ENCODE measurements at places on chromosomes 11 and 22.
A peak's percentile ranks its signal among the peaks of the same experiment; 100 is the strongest.

GRCh38 chr11:22798901-22799300 is 30.7 kb downstream of the SVIP start:
- peaks cover 5% of the 10 kb centered on the region for H3K27me3 ChIP-seq
- H3K4me3 ChIP-seq: no peak overlapping the region
- no peak overlapping the region for H3K27ac ChIP-seq
- DNase-seq: no peak

GRCh38 chr11:42410251-42410955 is 901.4 kb upstream of the API5 start:
- no peak overlapping the region for H3K4me3 ChIP-seq
- no peaks in the 10 kb centered on the region for H3K36me3 ChIP-seq
- H3K27me3 ChIP-seq: no peaks in the 10 kb centered on the region

DNA sequence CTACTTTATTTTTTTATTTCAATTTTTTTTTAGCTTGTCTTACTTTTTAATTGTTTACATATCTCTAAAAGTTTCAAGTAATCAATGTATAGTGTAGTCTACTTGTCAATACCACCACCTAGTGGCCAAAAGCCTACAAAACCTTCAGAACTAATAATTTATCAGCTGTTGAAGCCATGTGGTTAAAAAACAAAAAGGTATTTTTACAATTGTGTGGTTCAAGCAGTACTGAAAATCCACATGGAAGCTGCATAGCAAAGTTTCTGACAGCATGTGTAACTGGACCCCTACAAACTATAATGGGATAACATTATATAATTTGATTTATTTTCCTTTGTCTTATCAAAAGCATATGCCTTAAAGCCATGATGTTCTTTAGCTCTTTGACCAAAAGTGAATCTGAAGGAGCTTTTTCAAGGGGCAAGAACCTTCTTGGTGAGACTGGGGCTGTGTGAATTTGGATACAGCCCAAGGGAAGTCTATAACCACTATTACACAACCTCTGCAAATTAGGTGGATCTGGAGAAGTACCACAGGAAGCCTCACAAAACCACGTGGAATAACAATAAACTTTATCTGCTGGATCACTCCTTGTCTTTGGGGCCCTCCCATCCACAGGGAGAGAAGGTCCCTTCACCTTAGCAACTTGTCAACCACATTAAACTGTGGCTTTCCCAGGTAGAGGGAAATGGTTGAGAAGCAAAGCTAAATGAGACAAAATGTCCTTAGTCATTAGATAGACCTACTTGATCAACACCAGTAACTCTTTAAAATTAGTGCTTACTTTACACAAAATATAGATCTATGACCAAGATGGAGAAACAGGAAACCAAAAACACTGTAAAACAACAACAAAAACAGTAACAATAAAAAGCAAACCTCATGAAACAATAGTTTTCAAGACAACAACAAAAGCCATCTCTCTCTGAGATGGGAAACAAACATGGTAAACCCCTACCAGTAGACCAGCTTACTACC is 9.9 kb downstream of the NARS2 start:
- peaks cover 18% of the 10 kb centered on the region for H3K36me3 ChIP-seq
- H3K4me1 ChIP-seq: peaks cover 38% of the 10 kb centered on the region

- no peak overlapping the region for H3K4me3 ChIP-seq
- DNase-seq: no peak
- H3K27ac ChIP-seq: no peak overlapping the region
Measured at GRCh38 chr11:68835328-68835727, 6.4 kb downstream of the CPT1A start.

GRCh38 chr11:37978647-37979046 is 1380.6 kb upstream of the RAG2 start:
- H3K36me3 ChIP-seq: no peaks in the 10 kb centered on the region
- no peaks in the 10 kb centered on the region for H3K4me1 ChIP-seq
- no peak overlapping the region for H3K4me3 ChIP-seq
- no peak for DNase-seq

DNA sequence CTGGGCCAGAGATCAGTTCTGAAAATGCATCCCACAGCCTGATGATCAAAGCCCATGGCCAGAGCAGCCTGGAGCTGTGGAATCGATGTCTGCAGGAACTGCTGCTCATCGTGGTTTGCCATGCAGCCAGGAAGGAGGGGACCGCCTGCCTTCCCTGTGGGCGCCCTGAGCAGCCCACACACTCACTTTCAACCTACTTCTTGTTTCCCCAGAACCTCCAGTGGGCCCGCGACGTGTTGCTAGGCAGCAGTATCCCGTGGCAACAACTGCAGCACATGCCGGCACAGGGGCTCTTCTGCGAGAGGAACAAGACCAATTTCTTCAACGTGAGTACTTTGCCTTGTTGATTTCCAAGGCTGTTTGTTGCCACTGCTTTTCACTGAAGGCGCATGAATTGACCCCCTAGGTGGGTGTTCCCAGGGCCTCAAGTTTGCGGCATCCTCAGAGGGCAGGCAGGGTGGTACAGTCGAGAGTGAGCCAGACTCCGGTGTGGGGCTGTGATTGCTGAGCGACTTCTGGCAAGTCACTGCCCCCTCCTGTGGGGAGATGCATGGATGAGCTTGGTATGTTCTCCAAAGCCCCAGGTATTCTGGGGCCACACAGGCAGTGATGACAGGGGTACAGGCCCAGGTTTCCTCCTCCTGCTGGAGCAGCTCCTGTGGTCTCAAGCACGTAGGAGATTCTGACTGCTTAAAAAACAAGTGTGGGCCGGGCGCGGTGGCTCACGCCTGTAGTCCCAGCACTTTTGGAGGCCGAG is 47.0 kb upstream of the SUSD2 start:
- H3K27ac ChIP-seq: peak overlapping the region; percentile 26
- no peak overlapping the region for H3K4me3 ChIP-seq
- peaks cover 14% of the 10 kb centered on the region for H3K4me1 ChIP-seq
- no peaks in the 10 kb centered on the region for H3K27me3 ChIP-seq
- peaks cover 23% of the 10 kb centered on the region for H3K36me3 ChIP-seq

- no peaks in the 10 kb centered on the region for H3K36me3 ChIP-seq
- H3K4me3 ChIP-seq: no peak overlapping the region
- H3K27me3 ChIP-seq: no peaks in the 10 kb centered on the region
- no peaks in the 10 kb centered on the region for H3K4me1 ChIP-seq
Measured at GRCh38 chr11:94603587-94603986, 36.4 kb downstream of the PIWIL4 start.

DNA sequence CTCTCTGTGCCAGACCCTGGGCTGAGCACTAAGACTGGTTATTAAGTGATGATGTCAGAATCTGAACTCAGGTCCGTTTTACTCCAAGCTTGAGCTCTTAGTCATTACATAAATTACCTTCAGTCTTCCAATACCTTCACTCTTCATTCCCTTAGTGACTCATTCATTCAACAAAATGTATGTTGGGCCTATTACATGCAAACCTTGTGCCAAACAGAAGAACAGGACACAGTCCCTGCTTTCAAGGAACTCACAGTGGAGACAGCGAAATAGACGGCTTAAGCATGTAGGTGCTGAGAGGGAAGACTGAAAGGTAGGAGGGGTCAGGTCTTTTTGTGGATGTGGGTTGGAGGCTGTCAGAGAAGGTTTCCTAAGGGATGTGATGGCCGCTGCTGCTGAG is 3.3 kb downstream of the KCTD14 start:
- peaks cover 3% of the 10 kb centered on the region for H3K4me1 ChIP-seq
- no peak for DNase-seq
- no peak overlapping the region for H3K4me3 ChIP-seq
- H3K27me3 ChIP-seq: peaks cover 21% of the 10 kb centered on the region
- peaks cover 1% of the 10 kb centered on the region for H3K36me3 ChIP-seq

GRCh38 chr11:59962107-59962482 is 1.7 kb upstream of the OOSP4A start:
- no peak for DNase-seq
- no peak overlapping the region for H3K27ac ChIP-seq
- no peak overlapping the region for H3K4me3 ChIP-seq
- no peaks in the 10 kb centered on the region for H3K4me1 ChIP-seq
- peaks cover 1% of the 10 kb centered on the region for H3K27me3 ChIP-seq

DNA sequence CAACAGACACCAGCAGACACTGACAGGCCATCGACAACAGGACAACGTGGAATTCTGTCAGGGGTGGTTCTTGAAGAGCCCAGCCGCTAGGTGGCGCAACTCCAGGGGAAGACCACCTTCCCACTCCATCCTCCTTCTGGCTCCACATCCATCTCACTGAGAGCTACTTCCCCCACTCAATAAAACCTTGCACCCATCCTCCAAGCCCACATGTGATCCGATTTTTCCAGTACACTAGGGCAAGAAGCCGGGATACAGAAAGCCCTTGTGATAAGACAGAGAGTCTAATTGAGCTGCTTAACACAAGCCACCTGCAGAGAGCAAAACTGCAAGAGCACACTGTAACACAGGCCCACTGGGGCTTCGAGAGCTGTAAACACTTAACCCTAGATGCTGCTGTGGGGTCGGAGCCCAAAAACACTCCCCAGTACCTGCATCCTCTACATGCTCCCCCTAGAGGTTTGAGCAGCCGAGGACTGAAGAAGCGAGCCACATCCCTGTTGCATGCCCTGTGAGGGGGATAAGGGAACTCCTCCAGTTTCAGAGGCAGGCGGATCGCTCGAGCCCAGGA is 11.5 kb upstream of the RAB39A start:
- H3K27me3 ChIP-seq: peaks cover 2% of the 10 kb centered on the region
- H3K27ac ChIP-seq: no peak overlapping the region
- no peaks in the 10 kb centered on the region for H3K36me3 ChIP-seq
- peak; percentile 42 for DNase-seq
- H3K4me1 ChIP-seq: peaks cover 4% of the 10 kb centered on the region

- H3K4me1 ChIP-seq: peaks cover 2% of the 10 kb centered on the region
- no peaks in the 10 kb centered on the region for H3K27me3 ChIP-seq
- no peak for DNase-seq
Measured at GRCh38 chr11:124633355-124633754, 10.7 kb downstream of the TBRG1 start.

- no peak for DNase-seq
- peak overlapping the region; percentile 98 for H3K4me3 ChIP-seq
- no peaks in the 10 kb centered on the region for H3K27me3 ChIP-seq
Measured at GRCh38 chr11:10857459-10857708, 469 bp downstream of the ZBED5 start.

DNA sequence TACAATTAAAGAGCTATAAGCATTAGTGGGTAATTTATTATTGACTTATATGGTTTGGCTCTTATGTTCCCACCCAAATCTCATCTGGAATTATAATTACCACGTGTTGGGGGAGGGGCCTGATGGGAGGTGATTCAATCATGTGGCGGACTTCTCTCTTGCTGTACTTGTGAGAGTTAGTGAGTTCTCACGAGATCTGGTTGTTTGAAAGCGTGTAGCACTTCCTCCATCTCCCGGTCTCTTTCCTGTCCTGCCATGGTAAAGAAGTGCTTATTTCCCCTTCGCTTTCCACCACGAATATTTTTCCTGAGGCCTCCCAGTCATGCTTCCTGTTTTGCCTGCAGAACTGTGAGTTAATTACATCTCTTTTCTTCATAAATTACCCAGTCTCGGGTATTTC is 28.1 kb upstream of the CHORDC1 start:
- DNase-seq: no peak
- peaks cover 3% of the 10 kb centered on the region for H3K27me3 ChIP-seq
- peaks cover 12% of the 10 kb centered on the region for H3K4me1 ChIP-seq
- no peaks in the 10 kb centered on the region for H3K36me3 ChIP-seq
- H3K4me3 ChIP-seq: peak overlapping the region; percentile 72
- H3K27ac ChIP-seq: peak overlapping the region; percentile 58

DNA sequence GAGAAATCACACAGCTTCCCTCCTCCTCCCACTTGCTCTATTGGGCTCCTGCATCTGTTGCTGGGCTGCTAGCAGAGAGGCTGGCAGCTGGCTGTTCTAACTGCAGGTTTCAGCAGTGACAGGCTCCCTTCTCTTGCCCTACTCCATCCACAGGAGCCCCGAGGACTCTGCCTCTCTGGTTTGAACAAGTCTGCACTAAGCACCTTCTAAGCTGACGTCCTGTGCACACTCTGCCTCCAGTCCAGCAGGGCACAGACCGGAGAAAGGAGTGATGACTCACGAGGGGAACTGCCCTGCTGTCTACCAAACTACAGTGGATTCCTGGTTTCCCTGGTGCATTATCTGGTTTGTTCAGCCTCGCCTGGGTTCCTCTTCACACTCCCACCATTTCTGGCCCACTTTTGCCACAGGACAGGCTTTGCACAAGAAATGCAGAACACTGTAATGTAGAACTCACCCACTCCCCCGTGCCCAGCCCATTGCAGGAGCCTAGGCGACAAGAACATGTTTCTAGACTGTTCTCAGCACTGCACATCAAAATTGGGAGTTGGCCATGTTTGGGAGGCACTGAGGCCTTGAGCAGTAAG is 26.0 kb downstream of the IL10RA start:
- peaks cover 22% of the 10 kb centered on the region for H3K36me3 ChIP-seq
- no peak overlapping the region for H3K4me3 ChIP-seq
- peak overlapping the region; percentile 83 for H3K27ac ChIP-seq
- DNase-seq: peak; percentile 61

- no peaks in the 10 kb centered on the region for H3K27me3 ChIP-seq
- H3K4me3 ChIP-seq: no peak overlapping the region
- no peaks in the 10 kb centered on the region for H3K36me3 ChIP-seq
- H3K4me1 ChIP-seq: no peaks in the 10 kb centered on the region
Measured at GRCh38 chr11:1422481-1422880, 32.7 kb downstream of the BRSK2 start.

DNA sequence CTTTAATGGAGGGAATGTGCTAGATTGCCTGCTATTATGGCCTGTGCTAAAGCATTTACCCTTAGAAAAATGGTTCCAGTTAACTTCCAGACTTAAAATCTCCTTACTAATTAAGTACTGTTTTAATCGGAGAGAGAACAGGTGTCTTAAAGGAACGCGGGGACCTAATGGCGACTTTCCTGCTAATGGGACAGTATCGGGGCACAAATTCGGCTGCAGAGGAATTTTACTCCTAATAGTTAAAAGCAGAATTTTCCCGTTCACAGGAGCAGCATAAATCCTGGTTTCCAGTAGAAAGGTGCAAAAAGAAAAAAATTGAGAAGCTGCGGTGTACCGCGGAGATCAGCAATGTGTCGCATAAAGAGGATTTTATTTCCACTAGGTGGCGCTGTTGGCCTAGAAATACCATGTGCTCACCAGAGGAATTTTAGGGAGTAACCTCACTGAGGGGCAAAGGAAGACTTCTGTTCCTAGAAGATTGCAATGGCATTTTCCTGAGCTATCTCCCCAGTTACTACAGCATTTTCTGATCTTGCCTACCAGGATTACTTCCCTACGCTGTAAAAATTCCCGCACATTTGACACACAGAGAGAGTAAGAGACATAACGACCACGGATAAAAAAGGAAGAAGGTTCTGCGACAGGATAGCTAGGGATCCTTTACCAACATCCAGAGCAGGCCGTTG is 44.5 kb downstream of the ZNF280B start:
- H3K36me3 ChIP-seq: peaks cover under 1% of the 10 kb centered on the region
- no peak overlapping the region for H3K27ac ChIP-seq
- no peaks in the 10 kb centered on the region for H3K4me1 ChIP-seq
- H3K27me3 ChIP-seq: peaks cover 43% of the 10 kb centered on the region

GRCh38 chr11:10751581-10751940 is 515 bp downstream of the CTR9 start:
- no peak for DNase-seq
- peaks cover 29% of the 10 kb centered on the region for H3K4me1 ChIP-seq
- H3K4me3 ChIP-seq: peak overlapping the region; percentile 91
- H3K36me3 ChIP-seq: peaks cover 14% of the 10 kb centered on the region
- no peaks in the 10 kb centered on the region for H3K27me3 ChIP-seq

GRCh38 chr11:71188073-71188472 is 64.3 kb downstream of the SHANK2 start:
- no peaks in the 10 kb centered on the region for H3K4me1 ChIP-seq
- H3K27ac ChIP-seq: no peak overlapping the region
- no peaks in the 10 kb centered on the region for H3K36me3 ChIP-seq
- H3K27me3 ChIP-seq: no peaks in the 10 kb centered on the region

- H3K4me1 ChIP-seq: no peaks in the 10 kb centered on the region
- DNase-seq: no peak
- H3K27ac ChIP-seq: no peak overlapping the region
- no peak overlapping the region for H3K4me3 ChIP-seq
Measured at GRCh38 chr11:37449146-37449545, 851.1 kb upstream of the RAG2 start.
